Stimulated activated CD4-positive, alpha-beta T cell treated with anti-CD3 and anti-CD28 coated beads, TNF-alpha, amount 100 ng/mL, for 1 hour (primary cell): ENCODE measurements at places on chromosomes 11 and 22.

DNA sequence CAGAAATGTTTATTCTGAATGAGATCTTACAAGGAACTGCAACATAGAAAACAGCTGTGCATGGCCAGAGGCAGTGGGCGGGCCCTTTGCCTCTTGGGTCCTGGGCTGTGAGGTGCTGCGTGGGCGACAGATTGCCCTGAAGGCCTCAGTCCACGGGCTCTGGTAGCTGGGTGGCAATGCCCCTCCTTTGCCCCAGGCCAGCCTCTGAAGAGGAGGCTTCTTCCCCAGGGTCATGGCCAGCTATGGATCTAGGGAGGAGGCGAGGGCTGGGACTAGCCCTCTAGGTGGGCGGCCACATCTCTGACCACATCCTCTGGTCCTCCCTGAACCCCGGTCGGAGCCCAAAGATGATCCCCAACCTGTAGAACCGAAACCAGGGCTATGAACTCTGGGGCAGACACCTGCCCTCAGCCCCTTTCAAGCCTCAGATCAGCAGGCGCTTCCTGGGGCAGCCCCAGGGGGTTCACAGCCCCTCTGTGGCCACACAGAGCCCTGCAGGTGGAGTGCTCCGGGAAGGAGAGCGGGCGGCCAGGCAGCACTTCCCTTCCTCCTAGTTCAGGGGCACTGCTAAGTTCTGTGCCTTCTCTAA is 6.6 kb upstream of the CDC42BPG start:
- DNase-seq: no peak

DNA sequence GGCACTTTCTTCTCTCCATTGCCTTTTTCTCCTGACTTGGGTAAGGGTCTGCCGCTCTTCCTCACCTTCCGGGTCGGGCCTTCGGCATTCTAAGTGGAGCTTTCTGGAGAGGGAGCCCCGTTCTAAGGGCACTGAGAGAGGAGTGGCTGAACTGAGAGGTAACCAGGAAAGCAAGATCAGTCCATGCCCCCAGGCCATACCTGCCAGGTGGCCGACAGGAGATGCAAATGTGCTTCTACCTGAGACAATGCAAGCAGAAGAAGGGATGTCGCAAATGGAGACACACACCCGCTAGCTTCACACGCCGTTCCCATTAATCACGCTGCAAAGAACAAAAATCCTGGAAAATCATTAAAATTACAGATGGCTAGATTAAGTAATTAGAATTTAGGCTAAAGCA is 156.4 kb upstream of the TBCEL start:
- no peak for DNase-seq

DNA sequence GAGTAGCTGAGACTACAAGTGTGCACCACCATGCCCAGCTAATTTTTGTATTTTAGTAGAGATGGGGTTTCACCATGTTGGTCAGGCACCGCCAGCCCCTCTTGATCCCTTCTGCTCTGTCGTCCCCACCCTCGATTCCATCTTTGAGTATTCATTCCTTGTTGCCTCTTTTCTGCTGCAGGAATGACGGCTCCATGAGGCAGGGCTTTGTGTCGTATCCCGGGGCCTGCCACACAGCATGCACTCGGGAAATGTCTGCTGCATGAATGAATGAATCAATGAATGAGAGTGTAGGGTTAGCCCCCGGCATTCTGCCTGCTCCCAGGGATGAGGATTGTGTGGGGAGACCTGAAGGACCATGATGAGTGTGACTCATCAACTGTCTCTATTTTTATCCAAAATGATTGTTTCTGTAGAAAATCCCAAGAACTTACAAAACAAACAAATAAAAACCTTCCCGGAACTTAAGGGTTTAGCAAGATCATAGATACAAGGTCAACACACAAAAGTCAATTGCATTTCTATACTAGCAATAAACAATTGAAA is 54.6 kb upstream of the SLC22A12 start:
- no peak for DNase-seq

- no peak for DNase-seq
Measured at GRCh38 chr11:35163209-35163608, 24.2 kb downstream of the CD44 start.

DNA sequence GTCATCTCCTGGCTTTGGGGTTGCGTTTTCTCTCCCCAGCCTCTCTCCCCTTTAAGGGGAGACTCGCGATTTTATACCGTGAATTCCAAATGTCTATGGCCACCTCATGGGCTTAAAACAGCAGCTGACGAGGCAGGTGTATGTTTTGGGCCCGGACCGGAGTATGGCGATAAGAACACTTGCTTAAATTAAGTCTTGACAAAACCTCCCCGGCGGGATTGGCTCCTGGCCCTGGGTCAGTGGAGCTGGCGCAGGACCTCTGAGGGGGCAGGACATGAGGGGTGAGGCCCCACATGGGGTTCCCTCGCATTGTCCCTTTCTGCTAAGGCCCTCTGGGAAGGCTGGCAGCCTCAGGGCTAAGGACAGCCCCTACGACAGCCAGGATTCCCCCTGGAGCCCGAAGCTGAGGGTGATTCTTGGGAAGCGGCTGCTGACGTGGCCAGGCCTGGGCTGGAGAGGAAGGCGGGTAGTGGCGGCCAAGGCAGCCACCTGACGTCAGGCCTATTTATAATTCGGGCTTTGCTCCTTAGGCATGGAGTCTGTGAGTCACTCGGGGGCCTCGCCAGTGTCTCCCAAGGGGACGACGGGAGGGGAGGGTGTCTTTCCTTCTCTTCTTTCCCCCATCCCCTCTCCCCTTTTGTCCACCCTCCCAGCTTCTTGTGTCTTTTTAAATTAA is 12.7 kb downstream of the MYO18B start:
- DNase-seq: no peak

DNA sequence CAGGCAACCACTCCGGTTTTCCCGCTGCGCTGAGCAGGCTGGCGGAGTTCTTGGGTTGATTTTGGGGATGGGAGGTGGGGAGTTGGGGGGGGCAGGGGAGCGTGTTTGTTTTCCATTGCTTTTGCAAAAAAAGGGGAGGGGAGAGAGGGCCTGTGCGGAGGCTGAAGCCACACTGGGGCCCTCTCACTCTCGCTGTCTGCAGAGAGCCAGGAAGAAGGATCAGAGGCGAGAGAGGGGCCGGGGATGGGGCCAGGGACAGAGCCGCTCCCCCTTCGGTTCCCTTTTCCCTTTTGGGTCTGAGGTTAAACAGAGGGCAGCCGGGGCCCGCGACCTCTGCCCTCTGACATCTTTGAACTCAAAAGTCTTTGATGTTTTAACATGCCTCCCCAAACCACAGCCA is 17.4 kb upstream of the H19 start:
- DNase-seq: no peak

DNA sequence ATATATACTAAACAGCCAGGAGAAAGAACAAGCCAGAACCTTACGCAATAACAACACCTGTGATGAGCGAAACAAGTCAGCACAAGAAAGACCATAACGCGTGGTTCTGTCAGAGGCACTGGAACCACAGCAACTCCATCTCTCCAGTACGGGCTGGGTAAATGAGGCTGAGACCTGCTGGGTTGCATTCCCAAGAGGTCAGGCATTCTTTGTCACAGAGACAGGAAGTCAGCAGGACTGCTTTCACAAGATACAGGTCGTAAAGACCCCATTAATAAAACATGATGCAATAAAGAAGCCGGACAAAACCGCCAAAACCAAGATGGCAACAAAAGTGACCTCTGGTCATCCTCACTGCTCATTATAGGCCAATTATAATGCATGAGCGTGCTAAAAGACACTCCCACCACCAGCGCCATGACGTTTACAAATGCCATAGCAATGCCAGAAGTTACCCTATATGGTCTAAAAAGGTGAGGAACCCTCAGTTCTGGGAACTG is 21.7 kb downstream of the TPST2 start:
- no peak for DNase-seq

- DNase-seq: no peak
Measured at GRCh38 chr11:2482204-2482603, 37.4 kb downstream of the KCNQ1 start.

- no peak for DNase-seq
Measured at GRCh38 chr22:27480487-27480886, 321.1 kb downstream of the MN1 start.

DNA sequence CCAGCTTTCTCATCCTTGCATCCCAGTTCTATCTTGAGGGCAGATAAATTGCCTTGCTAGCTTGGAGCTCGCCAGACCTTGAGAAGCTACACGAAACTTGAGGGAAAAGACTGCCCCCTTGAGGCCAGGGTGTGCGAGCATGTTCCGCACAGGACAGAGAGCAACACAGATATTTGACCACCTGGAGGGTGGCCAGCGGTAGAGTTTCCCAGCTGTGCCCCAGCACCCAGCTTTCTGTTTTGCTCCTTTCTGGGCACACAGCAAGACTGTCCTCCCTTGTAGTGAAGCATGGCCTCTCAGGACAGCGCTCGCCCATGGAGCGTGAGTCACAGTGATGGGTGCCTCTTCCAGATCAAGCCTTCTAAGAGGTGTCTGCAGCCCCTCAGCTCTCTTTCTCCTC is 23.5 kb downstream of the SPATA19 start:
- no peak for DNase-seq

DNA sequence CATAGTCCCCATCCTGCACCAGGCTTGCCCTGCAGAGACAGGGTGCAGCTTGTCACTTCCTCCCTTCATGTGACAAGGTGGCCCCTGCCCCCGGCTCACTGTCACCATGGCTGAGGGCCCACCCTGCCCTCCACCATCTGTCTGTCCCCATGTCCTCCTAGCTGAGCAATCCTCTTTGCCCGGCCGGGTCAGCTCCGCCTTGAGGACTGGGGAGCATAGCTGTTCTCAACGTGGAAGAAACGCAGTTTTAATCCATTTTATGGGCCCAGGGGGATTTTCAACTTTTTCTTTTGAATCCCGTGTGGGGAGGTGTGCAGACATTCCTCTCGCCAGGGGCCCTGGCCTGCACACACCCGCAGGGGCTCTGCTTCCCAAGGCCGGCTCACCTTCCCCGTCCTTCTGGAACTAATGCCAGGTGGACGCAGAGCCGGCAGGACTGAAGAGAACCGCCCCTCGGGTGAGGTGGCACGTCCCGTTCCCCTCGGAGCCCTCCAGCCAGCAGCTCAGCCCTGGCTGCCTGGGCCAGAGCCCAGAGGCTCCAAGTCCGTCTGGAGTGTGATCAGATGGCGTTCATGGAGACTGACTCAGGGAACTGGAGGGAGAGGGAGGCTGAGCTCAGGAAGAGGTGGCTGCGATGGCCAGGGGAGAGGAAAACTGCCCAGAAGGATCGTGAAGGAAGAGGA is 1108.7 kb downstream of the BRD1 start:
- no peak for DNase-seq

GRCh38 chr11:19311308-19312030 is 70.7 kb upstream of the E2F8 start:
- DNase-seq: no peak

GRCh38 chr11:213111-213510 is 5.6 kb downstream of the RIC8A start:
- DNase-seq: no peak

GRCh38 chr11:108975026-108975425 is 310.2 kb downstream of the DDX10 start:
- no peak for DNase-seq

GRCh38 chr11:27563201-27563600 is 56.6 kb upstream of the LIN7C start:
- no peak for DNase-seq

DNA sequence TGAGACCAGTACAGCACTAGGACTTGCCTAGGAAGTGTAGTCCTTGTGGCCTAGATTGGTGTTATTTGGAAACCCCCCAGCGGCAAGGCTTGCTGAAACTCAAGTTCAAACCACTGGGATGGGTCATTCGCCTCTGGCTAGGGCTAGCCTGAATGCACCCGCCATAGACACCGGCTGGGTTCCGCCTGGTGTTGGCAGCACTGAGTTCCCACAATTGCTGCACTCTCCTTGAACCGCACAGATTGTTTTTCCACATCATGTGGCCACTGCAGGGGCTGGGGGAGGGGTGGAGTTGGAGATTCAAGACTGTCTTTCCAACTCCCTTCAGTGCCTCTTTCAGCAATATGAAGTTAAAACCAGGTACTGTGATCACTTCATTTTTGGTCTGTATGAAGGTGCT is 43.1 kb downstream of the CCDC73 start:
- no peak for DNase-seq

DNA sequence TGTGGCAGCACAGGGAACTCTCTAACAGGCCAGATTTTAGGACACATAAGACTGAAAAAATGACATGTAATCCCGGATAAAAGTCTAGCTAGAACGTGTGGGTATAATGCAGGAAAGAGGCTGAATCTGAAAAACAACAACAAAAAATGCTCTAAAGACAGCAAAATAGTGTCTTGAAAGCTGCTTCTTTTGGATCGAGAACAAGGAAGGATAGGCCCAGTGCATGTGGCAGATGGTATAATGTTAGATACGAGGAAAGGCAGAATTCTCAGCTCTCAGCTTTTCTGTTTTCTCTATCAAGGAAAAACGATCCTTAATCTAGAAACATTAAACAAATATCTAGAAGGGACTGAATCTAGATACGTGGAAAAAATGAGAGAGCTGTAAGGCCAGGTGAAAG is 33.8 kb upstream of the PARVA start:
- no peak for DNase-seq

- no peak for DNase-seq
Measured at GRCh38 chr11:114466742-114467141, 27.5 kb downstream of the REXO2 start.

GRCh38 chr11:33987975-33988580 is 63.5 kb upstream of the CAPRIN1 start:
- peak; percentile 31 for DNase-seq

DNA sequence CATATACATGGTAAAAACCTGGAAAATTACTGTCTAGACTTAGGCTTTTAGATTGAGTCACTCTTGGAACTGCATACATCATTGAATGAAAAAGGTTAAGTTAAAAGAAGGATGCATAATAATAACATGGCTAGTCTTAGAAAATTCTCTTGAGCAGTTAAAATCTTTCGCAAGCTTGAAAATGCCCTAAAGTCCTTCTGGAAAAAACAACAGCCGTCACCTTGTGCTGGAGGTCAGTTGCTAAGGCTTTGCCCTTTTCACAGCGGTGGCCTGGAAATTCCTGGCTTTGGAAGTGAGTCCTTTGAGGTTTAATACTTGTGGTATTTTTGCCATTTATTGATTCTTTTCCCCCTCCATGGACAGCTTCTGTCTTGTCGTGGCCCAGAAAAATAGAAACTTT is 17.4 kb upstream of the FBLN1 start:
- no peak for DNase-seq

- no peak for DNase-seq
Measured at GRCh38 chr22:35528927-35529326, 11.7 kb upstream of the RASD2 start.

DNA sequence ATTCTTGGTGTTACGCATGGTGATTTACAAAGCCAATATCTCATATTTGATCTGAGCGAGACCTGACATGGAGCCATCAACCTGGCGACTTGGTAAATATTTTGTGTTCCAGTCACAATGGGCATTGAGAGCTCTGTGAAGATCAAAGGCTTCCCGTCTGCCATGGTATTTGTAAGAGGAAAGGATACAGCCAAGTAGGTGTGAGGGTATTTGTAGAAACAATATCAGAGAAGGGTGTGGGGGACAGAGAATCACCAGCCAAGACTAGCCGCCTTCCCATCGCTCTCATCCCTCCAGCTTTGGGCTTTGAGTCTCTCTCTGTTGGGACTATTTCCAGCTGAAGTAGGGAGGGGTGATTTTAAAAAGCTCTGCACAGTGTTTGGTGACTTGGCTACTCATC is 173.4 kb upstream of the BDNF start:
- DNase-seq: no peak

- no peak for DNase-seq
Measured at GRCh38 chr11:45485070-45485707, 180.2 kb downstream of the CHST1 start.
